Fibroblast of pulmonary artery (primary cell): ENCODE measurements at places on chromosomes 1 and 21.

- peak; percentile 30 for DNase-seq
Observed at GRCh38 chr1:77143529-77144121, 75.6 kb downstream of the PIGK start.

DNA sequence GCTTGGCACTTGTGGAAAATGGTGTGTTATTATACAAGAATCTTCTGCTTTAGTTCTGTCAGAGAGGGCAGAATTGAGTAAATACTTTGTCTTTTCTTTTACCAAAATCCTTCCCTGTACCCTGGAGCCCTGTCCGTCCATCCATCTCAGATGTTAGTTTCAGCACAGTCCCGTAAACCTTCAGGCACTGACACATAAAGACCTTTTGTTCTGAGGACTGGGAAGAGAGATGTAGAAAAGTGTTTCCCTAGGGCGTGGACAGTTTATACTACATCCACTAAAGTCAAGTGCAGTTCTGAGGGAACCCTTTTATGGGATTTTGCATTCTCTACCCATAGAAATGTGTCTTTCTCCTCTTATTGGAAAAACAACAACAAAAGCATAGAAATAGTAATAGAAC is 162.4 kb downstream of the PDE4B start:
- DNase-seq = no peak

GRCh38 chr1:17865912-17866739 is 111.0 kb downstream of the ACTL8 start:
- DNase-seq = peak; percentile 86

GRCh38 chr1:15337656-15338402 is 71.9 kb upstream of the EFHD2 start:
- DNase-seq = peak; percentile 69

DNA sequence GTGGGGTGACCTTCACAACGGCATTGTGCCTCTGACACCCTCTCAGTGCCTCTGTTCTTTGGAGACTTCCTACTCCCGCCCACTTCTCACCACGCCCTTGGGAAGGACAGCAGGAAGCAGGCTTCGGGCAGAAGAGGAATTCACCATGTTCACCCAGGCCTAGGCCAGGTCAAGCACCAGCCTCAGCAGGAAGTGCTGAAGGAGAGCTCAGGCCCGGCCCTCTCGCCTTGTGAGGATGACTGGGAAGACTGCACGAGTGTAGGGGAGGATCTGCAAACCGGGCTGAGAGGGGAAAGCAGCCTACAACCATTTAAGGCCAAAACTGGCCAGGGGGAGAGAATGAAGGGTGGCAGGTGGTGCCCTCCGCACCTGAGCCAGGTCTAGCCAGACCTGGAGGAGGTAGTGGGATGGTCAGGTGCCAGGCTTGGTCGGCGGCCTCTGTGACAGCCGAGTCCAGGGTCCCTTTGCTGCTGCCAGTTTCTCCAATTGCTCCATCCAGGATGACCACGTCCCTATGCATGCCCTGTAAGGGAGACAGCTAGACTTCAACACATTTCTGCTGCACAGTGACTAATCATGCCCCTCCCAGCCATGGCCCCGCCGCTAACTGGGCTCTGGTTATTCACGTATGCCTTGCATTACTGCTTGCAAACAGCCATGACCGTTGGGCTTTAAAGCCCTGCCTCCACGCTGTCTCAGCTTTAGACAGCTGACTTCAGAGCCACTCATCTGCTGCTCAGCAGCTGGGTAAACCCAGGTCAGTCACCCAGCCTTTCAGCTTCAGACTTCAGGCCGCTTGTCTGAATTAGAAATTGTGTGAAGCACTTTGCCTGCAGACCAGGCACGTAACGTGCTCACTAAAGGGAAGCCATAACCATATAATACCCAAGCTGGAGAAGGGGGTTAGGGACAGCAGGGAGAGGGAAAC is 8.9 kb downstream of the MRTO4 start:
- peak; percentile 32 for DNase-seq

DNA sequence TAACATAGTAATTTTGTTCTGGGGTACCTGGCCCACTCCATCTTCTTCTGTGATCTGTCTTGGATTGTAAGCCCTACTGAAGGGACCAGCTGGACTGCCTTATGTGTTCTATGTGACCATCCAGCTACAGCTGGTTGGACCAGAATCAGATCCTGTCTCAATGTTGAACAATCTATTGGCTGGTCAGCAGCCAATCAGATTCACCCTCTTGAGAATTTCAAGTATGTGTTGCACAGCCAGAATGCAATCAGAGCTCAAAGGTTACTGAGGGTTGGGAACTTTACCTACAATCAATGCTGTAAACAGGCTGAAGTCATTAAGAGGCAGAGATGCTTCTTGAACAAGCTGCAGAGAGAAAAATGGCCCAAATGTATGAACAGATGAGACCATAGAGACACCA is 61.9 kb downstream of the KCNC4 start:
- DNase-seq = no peak

GRCh38 chr1:35873243-35873750 is 9.7 kb upstream of the AGO1 start:
- DNase-seq = no peak

GRCh38 chr1:206674745-206675175 is 9.9 kb upstream of the MAPKAPK2 start:
- DNase-seq = peak; percentile 99
